ENCODE measurements at places on chromosomes 7 and 10.
A peak's percentile ranks its signal among the peaks of the same experiment; 100 is the strongest.

- no peak for DNase-seq
Measured at GRCh38 chr7:46396481-46396880, 475.4 kb upstream of the IGFBP3 start.

DNA sequence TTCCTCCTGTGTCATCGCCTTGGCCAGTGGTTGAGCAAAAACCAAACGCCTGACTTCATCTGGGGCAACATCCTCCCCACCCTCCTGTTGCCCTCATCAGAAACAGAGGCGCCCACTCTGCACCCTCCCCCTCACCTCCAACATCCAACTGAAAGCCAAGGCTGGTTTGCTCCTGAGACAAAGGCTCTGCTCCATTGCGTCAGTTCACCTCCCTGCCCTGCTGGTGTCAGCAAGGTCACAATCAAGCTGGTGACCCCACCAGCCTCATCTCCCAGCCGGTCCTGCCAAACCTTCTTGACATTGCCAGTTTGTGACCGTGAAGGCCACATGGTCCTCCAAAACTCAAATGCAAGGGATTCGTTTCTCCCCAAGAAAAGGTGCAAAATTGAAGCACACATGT is 131.7 kb upstream of the ADAM12 start:
- no peak for DNase-seq

DNA sequence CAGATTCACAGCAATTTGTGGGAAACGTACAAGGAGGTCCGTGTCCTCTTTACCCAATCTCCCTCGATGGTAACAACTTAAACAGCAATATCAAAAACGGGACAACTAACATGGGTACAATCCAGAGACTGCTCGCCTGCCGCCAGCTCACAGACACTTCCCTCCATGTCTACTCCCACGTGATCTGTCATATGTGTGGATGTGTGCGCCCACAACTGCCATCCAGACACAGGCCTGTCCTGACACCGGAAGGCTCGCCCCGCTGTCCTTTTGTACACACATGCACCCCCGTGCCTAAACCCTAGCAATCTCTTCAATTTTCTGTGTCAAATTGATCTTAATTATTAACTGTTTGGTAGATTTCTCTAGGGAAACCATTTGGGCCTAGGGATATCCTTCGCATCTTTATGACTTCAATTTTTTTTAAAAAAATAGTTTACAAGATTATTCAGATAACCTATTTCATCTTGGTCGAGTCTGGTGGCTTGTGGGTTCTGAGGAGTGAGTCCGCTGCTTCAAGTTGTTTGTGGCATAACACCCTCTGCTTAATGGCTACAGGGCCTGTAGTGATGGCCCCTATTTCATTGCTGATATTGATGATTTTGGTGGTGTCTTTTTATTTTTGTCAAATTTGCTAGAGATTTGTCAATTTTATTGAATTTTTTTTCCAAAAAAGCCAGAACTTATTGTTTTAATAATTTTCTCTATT is 260.6 kb downstream of the MAD1L1 start:
- no peak for DNase-seq

DNA sequence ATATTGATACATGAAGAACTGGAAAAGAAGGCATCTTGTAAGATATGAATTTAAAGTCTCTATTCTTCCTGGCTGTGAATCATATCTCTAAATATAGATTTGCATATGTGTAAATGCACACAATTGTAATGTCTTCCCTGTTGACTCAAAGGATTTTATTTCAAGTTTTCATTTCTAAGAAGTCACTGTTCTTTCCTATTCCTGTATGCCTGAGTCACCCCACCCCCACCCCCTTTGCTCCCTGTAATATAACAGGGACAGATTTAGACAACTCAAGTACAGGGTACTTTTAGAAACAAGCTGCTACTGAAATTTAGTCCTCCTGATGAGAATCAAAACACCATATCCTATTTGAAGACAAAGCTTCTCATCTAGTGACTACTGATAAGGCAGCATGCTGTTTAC is 43.0 kb upstream of the HECTD2 start:
- DNase-seq, result no peak

- no peak for DNase-seq
Measured at GRCh38 chr7:39978230-39978934, 28.3 kb downstream of the CDK13 start.

- no peak for DNase-seq
Measured at GRCh38 chr7:30510124-30511075, 5.8 kb upstream of the GGCT start.

DNA sequence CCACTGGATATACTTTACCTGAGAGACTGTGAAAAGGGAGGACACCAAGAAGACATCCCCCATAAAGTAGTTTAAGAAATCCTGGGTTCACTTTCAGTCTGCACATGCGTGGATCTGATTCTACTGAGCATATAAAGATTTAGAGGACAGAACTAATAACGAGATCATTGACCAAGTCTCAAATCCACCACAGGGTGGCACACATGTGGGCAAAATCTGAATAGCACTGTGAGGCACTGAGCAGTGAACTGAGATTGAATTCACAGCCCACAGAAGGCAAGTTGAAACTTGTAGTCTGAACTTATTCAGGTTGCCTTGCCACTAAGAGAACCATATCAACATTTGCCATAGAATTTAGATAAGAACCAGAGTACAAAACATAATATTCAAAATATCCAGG is 818.6 kb downstream of the GRID1 start:
- DNase-seq, result peak; percentile 63

- DNase-seq, result no peak
Measured at GRCh38 chr7:28038175-28038797, 142.3 kb downstream of the JAZF1 start.

All from Caki2 (cell line).